CD8-positive, alpha-beta memory T cell (primary cell): ENCODE measurements at places on chromosomes 3 and 15.
A peak's percentile ranks its signal among the peaks of the same experiment; 100 is the strongest.

- DNase-seq: peak; percentile 58
Observed at GRCh38 chr15:57703387-57703786, 3.1 kb upstream of the POLR2M start.

GRCh38 chr3:57164217-57164656, 916 bp downstream of the IL17RD start:
- DNase-seq: no peak

- no peak for DNase-seq
Observed at GRCh38 chr15:45729141-45729540, 94.3 kb downstream of the SQOR start.

DNA sequence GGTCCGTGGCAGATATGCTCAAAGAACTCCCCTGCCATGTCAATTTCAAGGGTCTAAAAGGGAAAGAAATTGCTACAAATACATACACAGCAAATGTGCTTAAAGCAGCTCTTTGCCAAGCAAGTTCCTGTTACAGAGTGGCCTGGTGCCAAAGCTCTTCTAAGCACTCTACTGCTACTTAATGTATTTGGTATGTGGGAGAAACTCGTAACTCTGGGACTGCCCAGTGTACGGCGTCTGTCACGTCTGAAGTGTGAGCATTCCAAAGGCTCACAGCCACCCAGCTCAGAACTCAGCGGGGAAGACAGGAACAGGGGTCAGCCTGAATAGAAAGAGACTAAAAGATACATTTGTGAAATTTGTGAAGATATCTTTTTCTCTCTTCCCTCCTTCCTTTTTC, 54.6 kb downstream of the RBMS3 start:
- no peak for DNase-seq

GRCh38 chr15:49902685-49903501, 216.1 kb downstream of the ATP8B4 start:
- no peak for DNase-seq
